ENCODE measurements at places on chromosomes 11 and 22. TPM values are rescaled to one million over a fixed set of nuclear protein-coding genes. Genes with fewer than 3 reads are reported as not detected.

DNA sequence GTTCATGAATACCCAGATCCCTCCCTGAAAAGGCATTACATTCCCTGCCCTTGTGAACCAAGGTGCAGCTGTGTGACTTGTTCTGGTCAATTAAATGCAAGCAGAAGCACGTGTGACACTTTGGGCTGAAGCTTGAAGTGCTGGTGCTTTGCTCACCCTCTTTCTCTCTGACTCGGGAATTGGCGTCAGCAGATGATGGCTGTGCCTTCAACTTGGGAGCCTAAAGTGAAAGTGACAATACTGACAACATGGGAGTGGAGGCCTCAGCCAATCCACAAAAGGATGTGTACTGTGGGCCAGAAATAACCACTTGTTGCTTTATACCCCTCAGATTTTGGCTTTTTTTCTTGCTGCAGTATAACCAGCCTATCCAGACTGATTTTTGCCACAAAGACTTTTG, 148.3 kb upstream of the THY1 start:
- H3K36me3 ChIP-seq = peaks cover 2% of the 10 kb centered on the region
- no peak for DNase-seq
- H3K27ac ChIP-seq = no peak overlapping the region
- H3K4me1 ChIP-seq = peaks cover 11% of the 10 kb centered on the region

- peaks cover 28% of the 10 kb centered on the region for H3K27me3 ChIP-seq
- no peak overlapping the region for H3K4me3 ChIP-seq
- H3K27ac ChIP-seq = no peak overlapping the region
Measured at GRCh38 chr22:19147195-19147780, 2.8 kb downstream of the GSC2 start.

GRCh38 chr22:34080433-34080832, 160.2 kb upstream of the LARGE1 start:
- DNase-seq = no peak
- no peaks in the 10 kb centered on the region for H3K27me3 ChIP-seq
- peak overlapping the region; percentile 91 for H3K27ac ChIP-seq

DNA sequence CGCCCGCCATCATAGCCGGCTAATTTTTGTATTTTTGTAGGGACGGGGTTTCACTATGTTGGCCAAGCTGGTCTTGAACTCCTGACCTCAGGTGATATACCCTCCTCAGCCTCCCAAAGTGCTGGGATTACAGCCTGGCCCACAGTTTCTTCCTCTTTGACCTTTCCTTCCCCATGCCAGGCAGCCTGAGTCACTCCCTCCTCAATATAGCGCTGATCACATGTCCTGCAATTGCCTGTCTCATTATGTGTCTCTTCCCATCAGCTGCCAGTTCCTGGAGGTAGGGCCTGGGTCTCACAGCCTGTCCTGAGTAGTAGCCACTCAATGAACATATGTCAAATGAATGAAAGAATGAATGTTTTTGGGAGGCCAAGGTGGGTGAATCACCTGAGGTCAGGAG, 43.0 kb upstream of the CCDC134 start:
- H3K36me3 ChIP-seq = no peaks in the 10 kb centered on the region
- H3K4me3 ChIP-seq = no peak overlapping the region
- H3K4me1 ChIP-seq = no peaks in the 10 kb centered on the region
- H3K27me3 ChIP-seq = peaks cover 3% of the 10 kb centered on the region

DNA sequence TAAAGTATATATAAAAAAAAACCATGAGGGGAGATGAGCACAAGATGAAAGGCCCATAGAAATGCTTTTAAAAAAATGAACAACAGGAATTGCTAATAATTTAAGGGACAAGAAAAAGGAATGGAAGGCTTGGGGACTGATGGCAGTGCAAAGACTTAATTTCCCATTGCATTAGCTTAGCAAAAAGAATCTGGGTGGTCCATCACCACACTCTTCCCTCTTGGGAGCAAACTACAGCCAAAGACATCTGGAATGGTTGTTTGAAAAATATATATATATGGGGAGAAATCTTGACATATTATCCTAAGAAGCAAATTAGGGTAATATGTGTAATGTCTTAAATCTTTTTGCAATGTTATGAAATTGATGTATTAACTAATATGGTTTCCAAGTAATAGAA, 727.1 kb downstream of the METTL15 start:
- H3K4me1 ChIP-seq = peaks cover 59% of the 10 kb centered on the region
- H3K36me3 ChIP-seq = no peaks in the 10 kb centered on the region
- H3K27ac ChIP-seq = peak overlapping the region; percentile 86
- H3K4me3 ChIP-seq = no peak overlapping the region
- H3K27me3 ChIP-seq = no peaks in the 10 kb centered on the region
- no peak for DNase-seq

- no peak overlapping the region for H3K4me3 ChIP-seq
- H3K36me3 ChIP-seq = peaks cover 17% of the 10 kb centered on the region
- H3K4me1 ChIP-seq = peaks cover 10% of the 10 kb centered on the region
- H3K27ac ChIP-seq = no peak overlapping the region
Measured at GRCh38 chr11:4084406-4085125, 10.0 kb upstream of the RRM1 start.

- no peaks in the 10 kb centered on the region for H3K4me1 ChIP-seq
- H3K27ac ChIP-seq = no peak overlapping the region
- no peak overlapping the region for H3K4me3 ChIP-seq
- no peaks in the 10 kb centered on the region for H3K36me3 ChIP-seq
Measured at GRCh38 chr11:60240662-60241061, 2.3 kb downstream of the MS4A4E start.

DNA sequence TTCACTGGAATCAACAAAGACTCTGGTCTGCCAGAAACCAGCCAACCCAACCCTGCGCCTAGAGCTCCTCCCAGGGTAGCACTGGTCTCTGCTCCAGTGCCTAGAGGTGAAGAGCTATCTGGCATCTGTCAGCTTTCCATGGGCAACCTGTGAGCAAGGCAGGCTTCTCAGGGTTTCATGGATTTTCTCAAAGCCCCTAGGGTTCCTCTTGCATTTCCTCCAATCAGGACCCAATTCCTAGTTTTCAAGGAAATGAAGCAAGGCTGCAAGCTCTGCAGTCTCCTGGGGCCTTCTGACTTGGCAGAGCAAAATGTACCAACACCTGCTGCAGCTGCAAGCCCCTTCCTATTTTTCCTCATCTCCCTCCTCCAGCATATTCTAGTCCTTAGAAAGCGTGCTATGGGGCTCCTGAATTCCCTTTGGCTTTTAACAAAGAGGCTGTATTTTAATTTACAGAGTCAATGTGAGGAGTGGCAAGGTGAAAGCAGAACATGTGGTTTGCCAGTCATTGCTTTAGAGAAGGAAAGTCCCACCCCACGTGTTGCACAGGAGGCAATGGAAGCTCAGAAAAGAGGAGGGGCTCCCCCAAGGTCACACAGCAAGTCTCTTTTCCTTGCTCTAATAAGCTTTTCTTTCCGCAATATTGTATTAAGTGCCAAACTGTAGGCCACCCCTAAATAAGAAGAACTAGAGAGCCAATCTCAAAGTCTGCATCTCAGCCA, 33.0 kb upstream of the RIC3 start:
- no peak overlapping the region for H3K27ac ChIP-seq
- H3K4me3 ChIP-seq = no peak overlapping the region
- no peaks in the 10 kb centered on the region for H3K4me1 ChIP-seq
- H3K36me3 ChIP-seq = no peaks in the 10 kb centered on the region

DNA sequence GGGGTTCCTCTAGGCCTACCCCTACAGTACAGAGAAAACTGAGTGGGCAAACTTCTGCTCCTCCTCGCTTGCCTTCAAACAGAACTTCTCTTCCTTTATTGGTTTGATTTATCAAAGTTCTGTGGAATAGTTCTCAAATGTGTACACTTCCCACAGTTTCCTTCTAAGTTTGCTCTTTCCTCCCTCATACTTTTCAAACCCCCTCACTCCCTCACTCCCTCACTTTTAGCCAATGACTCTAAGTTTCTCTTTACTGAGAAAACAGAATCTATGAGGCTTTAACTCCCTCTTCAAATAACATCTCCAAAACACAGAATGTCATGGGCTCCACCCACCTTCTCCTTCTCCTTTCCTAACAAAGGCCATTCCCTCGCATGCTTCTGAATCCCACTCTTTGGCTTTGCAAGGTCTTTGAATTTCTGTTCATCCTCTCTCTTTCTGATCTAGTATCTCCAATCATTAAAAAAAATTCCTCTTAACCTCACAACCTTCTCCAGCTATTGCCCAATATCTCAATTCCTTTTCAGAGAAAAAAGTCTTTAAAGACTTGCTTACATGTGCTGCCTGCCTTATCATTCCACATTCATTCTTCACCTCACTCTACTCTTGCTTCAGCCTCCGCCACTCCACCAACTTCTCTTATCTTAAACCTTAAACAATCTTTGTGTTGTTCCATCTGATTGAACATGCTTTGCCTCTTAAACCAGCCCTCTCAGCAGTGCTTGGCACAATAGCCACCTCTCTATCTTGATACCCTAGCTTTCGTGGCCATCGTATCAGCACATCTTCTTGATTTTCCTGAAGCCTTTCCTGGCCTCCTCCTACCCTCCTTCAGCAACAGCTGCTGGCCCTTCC, 57.2 kb downstream of the DDI1 start:
- H3K36me3 ChIP-seq = no peaks in the 10 kb centered on the region
- no peak overlapping the region for H3K27ac ChIP-seq
- no peak overlapping the region for H3K4me3 ChIP-seq

DNA sequence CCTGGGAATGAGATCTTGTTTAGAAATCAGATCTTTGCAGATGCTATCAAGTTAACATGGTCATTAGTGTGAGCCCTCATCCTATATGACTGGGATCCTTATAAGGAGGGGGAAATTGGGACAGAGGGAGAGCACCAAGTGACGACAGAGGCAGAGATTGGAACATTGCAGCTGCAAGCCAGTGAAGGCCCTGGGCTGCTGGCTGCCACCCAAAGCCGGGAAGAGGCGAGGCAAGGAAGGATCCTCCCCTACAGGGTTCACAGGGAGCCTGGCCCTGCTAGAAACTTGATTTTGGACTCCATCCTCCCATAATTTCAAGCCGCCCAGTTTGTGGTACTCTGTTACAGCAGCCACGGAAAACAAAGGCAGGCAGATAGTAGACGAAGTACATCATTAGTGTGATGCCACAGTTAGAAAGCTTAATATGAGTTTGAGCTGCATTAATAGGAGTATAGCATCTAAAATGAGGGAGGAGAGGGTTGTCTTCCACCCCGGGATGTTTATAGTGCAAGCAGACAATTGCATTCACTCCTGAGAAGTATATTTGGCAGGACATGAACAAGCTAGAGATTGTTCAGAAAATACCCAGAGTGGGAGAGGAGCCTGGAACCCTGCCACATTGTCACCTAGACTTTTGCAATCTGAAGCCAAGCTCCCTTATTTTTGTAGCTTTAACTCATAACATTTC, 56.8 kb upstream of the CLMP start:
- no peak for DNase-seq
- H3K27me3 ChIP-seq = peaks cover 9% of the 10 kb centered on the region
- H3K36me3 ChIP-seq = no peaks in the 10 kb centered on the region
- peaks cover 19% of the 10 kb centered on the region for H3K4me1 ChIP-seq

GRCh38 chr11:80315200-80315599, 874.4 kb upstream of the TENM4 start:
- no peaks in the 10 kb centered on the region for H3K4me1 ChIP-seq
- H3K4me3 ChIP-seq = no peak overlapping the region

- H3K4me3 ChIP-seq = no peak overlapping the region
- no peak overlapping the region for H3K27ac ChIP-seq
- H3K27me3 ChIP-seq = no peaks in the 10 kb centered on the region
- H3K4me1 ChIP-seq = no peaks in the 10 kb centered on the region
Measured at GRCh38 chr11:17142450-17142849, 65.0 kb upstream of the RPS13 start.

DNA sequence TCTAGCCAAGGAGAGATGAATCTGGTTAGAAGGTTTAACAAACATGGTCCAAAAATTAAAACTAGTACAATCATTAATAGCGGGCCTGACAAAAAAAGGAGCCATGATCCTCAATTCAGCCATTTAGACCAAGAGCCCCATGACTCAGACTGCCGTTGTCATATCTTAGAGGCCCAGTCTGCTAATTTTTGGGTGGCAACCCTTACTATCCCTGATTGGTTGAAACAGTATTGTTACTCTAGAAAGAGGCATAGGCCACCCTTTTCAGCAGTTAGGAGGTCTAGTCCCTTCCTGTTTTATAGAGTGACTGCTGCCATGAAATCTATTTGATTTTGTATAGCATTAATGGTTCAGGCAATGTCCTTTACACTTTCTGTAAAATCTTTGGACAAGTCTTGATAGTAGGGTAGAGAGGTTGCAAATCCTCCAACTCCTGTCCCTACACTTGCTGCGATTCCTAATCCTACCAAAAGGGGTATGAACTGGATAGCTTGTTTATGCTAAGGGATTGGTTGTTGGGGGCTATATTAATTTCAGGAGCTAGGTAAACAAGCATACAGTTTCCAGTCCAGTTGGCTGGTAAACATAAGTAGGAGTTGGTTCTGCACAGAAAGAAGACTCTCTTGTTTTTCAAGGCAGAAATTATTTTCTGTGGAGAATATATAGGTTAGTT, 1056.3 kb upstream of the CNTN5 start:
- no peak overlapping the region for H3K4me3 ChIP-seq
- no peak for DNase-seq
- H3K4me1 ChIP-seq = peaks cover 16% of the 10 kb centered on the region
- H3K36me3 ChIP-seq = no peaks in the 10 kb centered on the region

GRCh38 chr11:74570266-74571061, 21.9 kb upstream of the POLD3 start:
- no peak overlapping the region for H3K27ac ChIP-seq
- no peaks in the 10 kb centered on the region for H3K36me3 ChIP-seq
- no peak overlapping the region for H3K4me3 ChIP-seq
- H3K4me1 ChIP-seq = no peaks in the 10 kb centered on the region
- DNase-seq = no peak

DNA sequence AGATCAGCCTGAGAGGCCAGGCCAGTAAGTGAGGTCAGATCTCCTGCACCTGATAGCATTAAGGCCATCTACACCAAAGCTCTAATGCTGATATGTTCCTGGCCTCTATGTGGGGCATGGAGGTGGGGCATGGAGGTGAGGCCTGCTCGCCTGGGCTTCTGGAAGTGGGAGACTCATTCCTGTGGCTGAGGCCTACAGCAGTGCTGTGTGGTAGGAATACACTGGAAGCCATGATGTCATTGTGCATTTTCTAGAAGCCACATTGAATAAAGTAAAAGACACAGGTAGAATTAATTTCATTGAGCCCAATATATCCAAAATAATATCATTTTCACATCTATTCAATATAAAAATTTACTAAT, 2.7 kb downstream of the PNPLA3 start:
- no peak overlapping the region for H3K4me3 ChIP-seq
- no peak overlapping the region for H3K27ac ChIP-seq
- peaks cover 26% of the 10 kb centered on the region for H3K4me1 ChIP-seq
- H3K27me3 ChIP-seq = no peaks in the 10 kb centered on the region
- no peak for DNase-seq

GRCh38 chr11:21983431-21983830, 209.5 kb upstream of the ANO5 start:
- H3K36me3 ChIP-seq = no peaks in the 10 kb centered on the region
- H3K27ac ChIP-seq = no peak overlapping the region
- H3K4me1 ChIP-seq = no peaks in the 10 kb centered on the region
- peaks cover 2% of the 10 kb centered on the region for H3K27me3 ChIP-seq

Gene OR5A1
- not detected for total RNA-seq

Gene C11orf52
- total RNA-seq = 0.67 TPM

Gene FIBIN
- 98.5 TPM for total RNA-seq

Gene HBB
- not detected for total RNA-seq

Gene KCNJ5
- not detected for total RNA-seq

Gene SULT4A1
- total RNA-seq = 2.9 TPM

Gene EXPH5
- total RNA-seq = 0.75 TPM

Gene SORL1
- 0.92 TPM for total RNA-seq

Gene RRM1
- total RNA-seq = 53.5 TPM

Gene SCGB1A1
- total RNA-seq = not detected

All from chondrocyte (in vitro differentiated cells).